ENCODE measurements at places on chromosomes 11 and 22. TPM values are rescaled to one million over a fixed set of nuclear protein-coding genes. Genes with fewer than 3 reads are reported as not detected.
A peak's percentile ranks its signal among the peaks of the same experiment; 100 is the strongest.

DNA sequence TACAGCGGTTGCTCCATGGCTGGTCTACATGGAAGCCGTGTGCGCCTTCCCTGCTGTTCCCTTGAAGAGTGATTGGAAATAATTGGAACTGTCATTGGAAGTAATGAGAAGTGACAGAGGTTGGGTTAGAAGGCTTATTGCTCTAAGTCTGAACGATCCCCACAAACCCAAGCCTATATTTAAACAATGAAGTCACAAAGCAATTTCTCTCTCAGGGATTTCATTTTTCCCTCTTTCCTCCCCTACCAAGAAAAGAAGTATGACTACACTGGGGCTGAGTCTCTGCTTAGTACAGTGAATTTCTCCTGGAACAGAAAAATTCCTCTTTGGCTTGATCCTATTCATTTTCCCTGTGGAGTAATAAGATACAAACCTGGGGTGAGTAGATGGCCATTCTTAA is 7.8 kb downstream of the CLMP start:
- DNase-seq, result no peak

- DNase-seq, result peak; percentile 77
These were observed 11.6 kb downstream of the TOLLIP start for GRCh38 chr11:1297576-1298473.

DNA sequence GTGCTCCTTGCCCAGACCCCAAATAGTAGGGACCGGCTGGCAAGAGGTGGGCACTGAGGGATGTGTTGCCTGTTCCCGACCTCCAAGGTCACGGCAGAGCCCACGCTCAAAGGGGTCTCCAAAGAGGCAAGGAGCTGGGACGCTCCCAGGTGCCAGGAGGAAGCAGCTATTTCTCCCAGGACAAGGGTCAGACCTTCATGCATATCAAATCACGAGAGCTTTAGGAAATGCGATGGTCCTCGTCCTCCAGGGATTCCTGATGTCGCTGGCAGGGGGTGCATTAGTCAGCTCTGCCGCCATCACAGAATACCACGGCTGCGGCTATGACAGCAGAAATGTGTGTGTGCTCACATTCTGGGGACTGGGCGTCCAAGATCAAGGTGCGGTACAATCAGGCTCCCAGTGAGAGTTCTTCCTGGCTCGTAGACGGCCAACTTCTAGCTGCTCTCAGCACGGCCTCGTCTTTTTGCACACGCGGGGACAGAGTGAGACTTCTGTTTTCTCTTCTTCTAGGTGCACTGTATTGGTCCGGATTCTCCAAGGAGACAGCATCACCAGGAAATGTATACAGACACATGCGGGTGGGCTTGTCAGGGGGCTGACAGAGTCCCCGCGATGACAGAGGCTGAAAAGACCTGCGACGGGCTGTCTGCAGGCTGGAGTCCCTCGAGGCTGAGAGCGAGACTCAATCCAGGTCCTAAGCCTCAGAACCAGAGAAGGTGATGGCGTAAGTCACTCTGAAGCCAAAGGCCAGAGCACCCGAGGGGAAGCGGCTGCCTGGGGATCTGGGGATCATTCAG is 81.6 kb downstream of the SHANK2 start:
- DNase-seq, result no peak

GRCh38 chr11:128497776-128498095 is 89.6 kb downstream of the ETS1 start:
- DNase-seq, result no peak

- DNase-seq, result peak; percentile 83
These were observed 77.7 kb downstream of the MORC2 start for GRCh38 chr22:30890686-30891442.

DNA sequence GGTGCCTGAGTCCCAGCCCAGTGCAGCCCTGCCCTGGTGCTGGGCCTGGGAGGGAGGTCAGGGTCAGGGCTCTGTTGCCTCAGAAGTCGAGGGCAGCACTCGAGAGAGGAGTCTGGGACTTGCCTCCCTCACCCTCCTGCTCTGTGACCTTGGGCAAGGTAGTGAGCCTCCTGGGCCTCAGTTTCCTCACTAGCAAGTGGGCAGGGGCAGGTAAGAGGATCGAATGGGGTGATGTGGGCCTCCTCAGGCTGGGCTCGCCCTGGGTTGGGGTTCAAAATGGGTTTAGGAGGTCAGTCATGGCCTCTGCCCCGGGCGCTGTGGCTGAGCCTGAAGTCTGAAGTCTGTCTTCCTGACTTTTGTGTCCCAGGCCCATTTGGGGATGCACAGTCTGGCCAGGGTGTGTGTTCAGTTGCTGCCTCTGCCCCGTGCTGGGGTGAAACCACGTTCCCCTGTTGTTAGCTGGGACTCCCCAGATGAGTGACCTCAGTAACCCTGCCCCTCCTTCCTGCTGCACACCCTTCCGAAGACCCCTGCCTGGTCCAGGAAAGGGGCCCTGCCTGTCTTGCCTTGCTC is 40.9 kb upstream of the CELSR1 start:
- no peak for DNase-seq

The PRR5L gene
- 102 TPM for total RNA-seq

The C11orf71 gene
- total RNA-seq, result 6.8 TPM

The OR8D1 gene
- not detected for total RNA-seq

The KCNJ1 gene
- total RNA-seq, result not detected

Measured in osteocyte (in vitro differentiated cells).